Muscle of back (tissue), 13 donors: ENCODE measurements at places on chromosomes 12 and 14. TPM values are rescaled to one million over a fixed set of nuclear protein-coding genes. Genes with fewer than 3 reads are reported as not detected.

Gene BCL11B
- 9.2 TPM for polyA plus RNA-seq

DNA sequence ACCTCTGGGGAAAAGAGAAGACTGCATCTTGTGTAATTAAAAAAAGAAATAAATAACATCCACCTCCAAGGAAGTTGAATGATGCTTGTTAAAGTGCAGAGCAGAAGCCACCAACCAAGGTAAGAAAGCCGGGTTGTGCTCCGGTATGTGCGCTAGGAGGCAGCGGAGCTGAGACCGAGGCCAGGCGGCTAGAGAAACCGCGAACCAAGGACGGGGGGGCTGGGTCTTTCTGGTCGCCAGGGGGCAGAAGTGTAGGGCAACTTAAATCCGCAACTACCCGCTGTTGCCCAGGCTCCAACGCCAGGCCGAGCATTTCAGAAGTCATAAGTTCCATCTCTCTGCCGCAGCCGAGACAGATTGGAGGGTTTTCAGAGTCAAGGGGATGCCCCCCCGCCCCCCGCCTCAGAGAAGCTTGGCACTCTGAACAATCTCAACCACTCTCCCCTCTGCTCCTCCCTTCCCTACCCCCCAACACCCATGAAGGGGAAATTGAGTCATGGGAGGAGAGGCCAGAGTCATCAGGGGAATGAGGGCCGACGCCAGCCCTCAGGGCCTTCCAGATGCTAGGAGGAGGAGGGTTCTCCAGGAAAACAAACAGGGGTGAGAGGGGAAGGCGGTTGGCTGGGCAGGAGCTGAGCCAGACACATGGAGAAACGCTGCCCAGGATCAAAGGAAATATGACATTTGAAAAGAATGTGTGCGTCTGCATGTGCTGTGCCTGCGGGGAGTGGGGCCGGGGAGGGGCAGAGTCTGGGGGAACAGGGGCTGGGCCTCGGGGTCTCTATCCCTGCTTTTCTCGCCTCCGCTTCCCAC is 2.2 kb upstream of the NFATC4 start:
- DNase-seq = peak; percentile 93

DNA sequence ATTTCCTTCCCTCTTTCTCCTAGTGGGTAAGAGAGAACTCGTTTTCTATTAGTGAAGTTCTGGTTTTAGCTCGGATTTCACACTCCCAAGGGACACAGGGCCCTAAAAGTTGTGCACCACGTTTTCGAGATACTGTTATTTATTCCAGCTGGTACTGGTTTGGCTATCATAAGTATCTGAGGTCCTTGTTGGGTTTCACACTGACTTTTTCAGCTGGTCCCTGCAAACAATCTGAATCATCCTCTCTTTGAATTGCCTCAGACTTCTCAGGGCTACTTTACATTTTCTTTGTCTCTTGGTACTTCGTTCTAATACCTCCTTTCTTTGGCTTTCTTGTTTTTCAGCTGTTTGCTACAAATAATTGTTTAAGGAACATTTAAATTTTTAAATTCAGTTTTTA is 75.7 kb downstream of the SCN8A start:
- DNase-seq = no peak

Gene INSM2
- polyA plus RNA-seq = not detected

DNA sequence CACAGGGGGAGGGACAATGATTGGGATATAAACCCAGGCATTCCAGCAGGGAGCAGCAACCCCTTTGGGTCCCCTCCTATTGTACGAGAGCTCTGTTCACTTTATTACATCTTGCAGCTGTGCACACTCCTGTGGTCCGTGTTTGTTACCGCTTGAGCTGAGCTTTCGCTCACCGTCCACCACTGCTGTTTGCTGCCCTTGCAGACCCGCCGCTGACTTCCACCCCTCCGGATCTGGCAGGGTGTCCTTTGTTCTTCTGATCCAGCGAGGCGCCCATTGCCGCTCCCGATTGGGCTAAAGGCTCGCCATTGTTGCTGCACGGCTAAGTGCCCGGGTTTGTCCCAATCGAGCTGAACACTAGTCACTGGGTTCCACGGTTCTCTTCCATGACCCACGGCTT is 64.1 kb downstream of the E2F7 start:
- no peak for DNase-seq

Gene DPF3
- polyA plus RNA-seq = 8.8 TPM
